ENCODE measurements at places on chromosomes 5 and 9. TPM values are rescaled to one million over a fixed set of nuclear protein-coding genes. Genes with fewer than 3 reads are reported as not detected.

The LHX3 gene
- 0.07 TPM for total RNA-seq

The PCDHA6 gene
- total RNA-seq: not detected

The WDR31 gene
- 1.5 TPM for total RNA-seq

DNA sequence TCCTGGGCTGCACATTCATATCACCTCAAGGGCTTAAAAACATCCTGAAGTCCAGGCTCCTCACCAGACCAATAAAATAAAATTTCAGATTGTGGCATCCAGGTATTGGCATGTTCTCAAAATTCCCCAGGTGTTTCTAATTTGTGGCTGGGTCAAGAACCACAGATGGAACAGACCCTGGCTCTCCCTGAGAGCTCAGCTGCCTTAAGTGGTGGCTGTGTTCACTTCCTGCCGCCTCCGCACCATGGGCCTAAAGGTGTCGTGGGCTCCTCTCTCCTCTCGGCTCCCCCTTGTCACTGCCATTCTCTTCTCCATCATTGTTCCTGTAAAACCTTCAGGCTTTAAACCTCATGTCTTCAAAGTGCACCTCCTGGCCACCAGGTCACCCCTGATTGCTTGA is 17.8 kb upstream of the CCNJL start:
- no peak for DNase-seq

- no peak for DNase-seq
These were observed 6.4 kb downstream of the ISCA1 start for GRCh38 chr9:86275962-86276361.

GRCh38 chr9:88460587-88461332 is 72.5 kb downstream of the SPIN1 start:
- no peak for DNase-seq

- DNase-seq: no peak
These were observed 20.2 kb upstream of the SPARC start for GRCh38 chr5:151706906-151707305.

GRCh38 chr9:70534471-70534870 is 120.0 kb upstream of the KLF9 start:
- no peak for DNase-seq

GRCh38 chr9:8823131-8823895 is 1023.7 kb upstream of the DMAC1 start:
- DNase-seq: no peak

- no peak for DNase-seq
These were observed 137.6 kb upstream of the DAPK1 start for GRCh38 chr9:87359958-87360601.

DNA sequence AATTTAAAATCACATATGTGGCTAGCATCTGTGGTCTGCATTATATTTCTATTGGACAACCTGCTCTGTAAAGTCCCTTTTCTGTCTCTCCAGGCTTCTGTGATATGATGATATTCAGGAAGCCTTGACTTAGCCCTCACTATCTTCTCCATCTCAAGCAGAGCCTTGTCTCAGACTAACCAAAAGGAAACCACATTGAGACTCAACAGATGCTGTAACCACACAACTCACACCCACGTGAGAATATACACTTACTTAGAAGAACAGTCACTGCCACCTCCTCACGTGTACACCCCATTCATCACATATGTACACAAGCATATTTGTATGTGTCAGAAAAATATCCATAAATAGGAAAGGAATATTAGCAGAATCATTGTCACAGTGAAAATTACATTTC is 33.6 kb downstream of the HTR4 start:
- no peak for DNase-seq

DNA sequence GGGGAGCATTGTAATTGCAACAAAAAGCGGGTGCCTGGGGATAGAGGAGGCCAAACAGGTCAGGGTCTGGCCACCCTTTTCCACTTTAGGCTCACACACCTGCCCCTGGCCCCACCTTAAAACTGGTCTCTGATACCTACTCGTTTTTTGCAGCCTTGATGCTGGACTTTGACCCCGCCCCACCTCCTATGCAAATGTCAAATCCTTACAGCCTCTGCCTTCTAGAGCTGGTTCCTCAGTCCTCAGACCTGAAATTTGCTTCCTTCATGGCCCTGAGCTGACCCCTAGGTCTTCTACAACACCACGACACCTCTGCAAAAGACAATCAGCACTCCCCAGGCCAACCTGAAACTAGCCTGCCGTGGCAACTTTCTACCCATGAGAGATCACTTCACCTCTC is 37.7 kb downstream of the SMIM23 start:
- DNase-seq: no peak

DNA sequence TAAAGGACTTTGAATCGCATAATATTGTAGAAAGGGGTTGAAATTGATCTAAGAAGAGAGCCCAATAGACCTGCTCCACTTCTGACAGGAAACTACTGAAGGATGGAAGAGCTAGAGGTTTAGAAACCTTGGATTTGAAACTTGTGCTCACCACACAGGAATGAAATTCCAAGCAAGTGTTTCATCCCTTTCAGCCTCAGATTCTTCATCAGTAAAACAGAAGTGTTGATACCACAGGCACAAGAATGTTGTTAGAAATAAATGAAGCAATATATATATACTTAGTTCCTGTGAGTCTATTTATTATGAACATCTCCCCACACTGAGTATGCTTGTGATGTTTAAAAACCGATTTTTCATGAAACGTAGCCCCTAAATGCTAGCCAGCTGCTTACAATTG is 43.8 kb downstream of the PRRC1 start:
- DNase-seq: no peak

All from NCI-H460 (cell line).